Posterior vena cava (tissue), 2 donors: ENCODE measurements at places on chromosomes 11 and 22. TPM values are rescaled to one million over a fixed set of nuclear protein-coding genes. Genes with fewer than 3 reads are reported as not detected.

DNA sequence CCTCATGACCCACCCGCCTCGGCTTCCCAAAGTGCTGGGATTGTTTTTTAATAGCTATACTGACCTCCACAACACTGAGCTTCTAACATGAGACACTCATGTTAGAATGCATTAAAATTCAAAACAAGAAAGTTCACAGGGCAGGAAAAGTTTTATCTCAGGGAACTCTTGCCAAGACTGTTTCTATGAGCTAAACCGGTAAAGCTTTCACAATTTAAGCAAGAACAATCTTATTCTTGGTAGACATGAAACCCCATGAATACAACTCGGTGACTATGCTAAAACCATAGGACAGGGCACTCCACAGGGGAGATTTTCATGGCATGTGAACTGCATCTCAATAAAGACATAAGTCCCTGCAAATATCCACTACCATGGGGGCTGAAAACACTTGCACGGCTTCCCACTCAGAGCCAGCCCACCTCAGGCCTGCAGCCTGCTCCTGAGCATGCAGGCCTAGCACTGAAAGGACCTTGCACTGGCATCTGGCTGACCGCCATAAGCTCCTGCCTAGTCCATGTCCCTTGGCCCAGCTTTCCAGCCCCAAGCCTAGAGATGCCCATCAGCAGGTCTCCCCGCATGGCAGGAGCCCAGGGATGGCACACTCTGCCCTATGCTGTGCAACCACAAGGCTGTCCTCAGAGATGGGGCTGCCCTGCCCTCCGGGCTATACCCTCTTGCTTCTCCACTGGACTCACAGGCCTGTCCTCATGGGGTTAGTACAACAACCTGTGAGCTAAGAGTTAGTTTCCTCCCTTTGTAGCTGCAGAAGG is 58.4 kb downstream of the DGCR2 start:
- no peak for DNase-seq

GRCh38 chr11:112929432-112929831 is 31.8 kb upstream of the NCAM1 start:
- DNase-seq = no peak

GRCh38 chr11:73532310-73532709 is 65.6 kb downstream of the FAM168A start:
- DNase-seq = no peak

GRCh38 chr11:23288003-23288783 is 427.9 kb upstream of the CCDC179 start:
- no peak for DNase-seq

CCND1 gene
- total RNA-seq = 100 TPM

- no peak for DNase-seq
Observed at GRCh38 chr11:108669711-108670110, 4.8 kb downstream of the DDX10 start.

NNMT gene
- 647 TPM for total RNA-seq

MGAT3 gene
- 3.2 TPM for total RNA-seq

SERPING1 gene
- 501 TPM for total RNA-seq

DNA sequence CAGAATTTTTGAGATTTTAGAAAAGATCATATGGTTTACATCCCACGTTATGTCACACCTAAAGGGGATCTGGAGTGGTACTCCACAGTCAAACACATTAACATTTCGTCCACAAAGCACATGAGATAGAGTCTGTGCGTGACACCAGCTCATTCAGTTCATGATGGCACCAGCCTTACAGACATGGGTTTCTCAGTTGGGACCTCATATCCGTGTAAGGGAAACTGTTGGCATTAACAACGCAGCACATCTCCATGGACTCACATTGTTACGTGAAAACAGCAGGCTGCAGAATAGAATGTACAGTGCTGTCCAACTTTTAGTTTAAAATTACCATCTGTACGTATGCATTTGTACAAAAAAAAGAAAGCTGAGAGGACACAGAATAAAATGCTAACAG is 14.0 kb downstream of the RIC8A start:
- DNase-seq = no peak

- no peak for DNase-seq
Observed at GRCh38 chr22:43338766-43339345, 4.3 kb downstream of the SCUBE1 start.

- DNase-seq = no peak
Observed at GRCh38 chr11:124296016-124296415, 17.7 kb downstream of the OR8D1 start.

DNA sequence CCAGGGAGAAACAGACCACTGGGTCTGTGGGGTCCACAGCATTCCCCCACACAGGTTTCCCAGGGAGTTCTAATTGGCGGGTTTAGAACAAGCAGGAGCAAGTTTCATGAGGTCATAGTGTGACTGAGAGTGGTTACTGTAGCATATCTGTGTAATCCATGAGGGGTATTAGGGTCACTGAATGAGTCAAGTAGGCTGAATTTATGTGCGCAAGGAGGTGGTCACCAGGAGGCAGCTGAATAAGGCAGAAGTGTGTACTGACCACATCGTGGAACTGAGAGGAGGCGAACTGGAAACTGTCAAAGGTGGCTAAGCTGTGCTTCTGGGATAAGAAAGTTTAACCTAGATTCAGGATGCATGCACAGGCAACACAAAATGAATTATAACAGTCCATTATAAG is 876.0 kb downstream of the METTL15 start:
- DNase-seq = no peak

- DNase-seq = peak; percentile 73
Observed at GRCh38 chr11:69002570-69003231, 10.3 kb downstream of the MRGPRF start.

- DNase-seq = no peak
Observed at GRCh38 chr11:33753304-33753967, 17.2 kb upstream of the CD59 start.

DNA sequence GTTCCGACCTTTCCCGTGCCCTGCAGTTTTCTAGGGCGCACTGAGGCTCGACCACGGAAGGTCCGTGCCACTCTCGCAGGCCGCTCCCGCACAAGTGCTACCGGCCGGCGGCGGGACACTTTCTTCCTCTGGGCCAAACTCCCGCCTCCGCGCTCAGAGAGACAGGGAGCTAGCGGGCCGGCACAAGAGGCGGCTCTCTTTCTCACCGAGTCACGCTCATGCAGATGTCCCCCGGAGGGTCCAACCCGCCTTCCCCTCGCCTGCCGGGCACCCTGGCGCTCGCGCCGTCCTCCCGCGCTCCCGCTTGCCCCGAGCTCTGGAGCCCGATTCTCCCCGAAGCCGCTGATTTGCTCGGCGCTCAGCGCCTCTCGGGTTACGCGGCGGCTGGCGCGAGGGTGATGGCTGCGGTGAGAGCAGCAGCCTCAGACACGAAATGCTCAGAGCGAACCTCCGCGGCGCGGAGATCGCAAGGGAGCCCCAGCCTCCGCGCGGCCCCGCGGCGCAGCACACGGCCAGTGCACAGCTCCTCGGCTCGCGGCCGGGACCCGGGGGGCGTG is 1.0 kb downstream of the LMO1 start:
- peak; percentile 80 for DNase-seq

RTN4RL2 gene
- 2.0 TPM for total RNA-seq

- peak; percentile 67 for DNase-seq
Observed at GRCh38 chr11:69468911-69469885, 12.3 kb upstream of the LINC01488 start.

DNA sequence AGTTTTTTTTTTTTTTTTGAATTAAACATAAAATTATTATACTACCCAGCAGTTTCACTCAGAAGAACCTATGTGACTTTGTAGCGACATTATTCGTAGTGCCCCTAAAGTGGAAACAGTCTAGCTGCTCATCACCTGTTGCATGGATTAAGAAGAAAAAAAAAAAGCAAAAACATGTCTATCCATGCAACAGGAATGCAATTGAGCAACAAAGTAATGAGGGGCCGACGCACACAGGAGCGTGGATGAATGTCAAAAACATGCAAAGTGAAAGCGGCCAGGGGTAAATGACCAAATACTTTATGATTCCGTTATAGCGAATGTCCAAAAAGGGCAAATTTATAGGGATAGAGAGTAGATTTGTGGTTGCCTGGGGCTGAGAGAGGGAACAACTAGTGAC is 16.3 kb downstream of the MYO18B start:
- DNase-seq = no peak

CHRDL2 gene
- 10.6 TPM for total RNA-seq

- DNase-seq = no peak
Observed at GRCh38 chr11:86558207-86558606, 114.2 kb downstream of the ME3 start.

PGA5 gene
- 0.42 TPM for total RNA-seq
